ENCODE measurements at places on chromosomes 12 and 14.
A peak's percentile ranks its signal among the peaks of the same experiment; 100 is the strongest.

DNA sequence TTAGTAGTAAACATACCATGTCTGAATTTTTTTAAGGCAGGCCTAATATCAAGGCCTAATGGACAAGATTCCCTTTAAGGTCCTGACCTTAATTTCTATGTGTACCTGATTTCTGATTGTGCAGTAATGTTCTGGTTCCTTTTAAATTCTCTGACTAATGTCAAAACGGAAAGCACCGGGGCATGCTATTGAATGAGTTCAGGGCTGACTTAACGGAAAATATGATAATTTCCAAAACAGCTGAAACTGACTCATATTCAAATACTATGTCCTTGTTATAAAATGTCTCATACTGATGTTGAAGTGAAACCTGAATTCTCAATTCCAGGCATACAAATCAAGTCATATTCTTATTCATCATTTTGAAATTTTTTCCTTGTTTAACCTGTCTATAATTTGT, 6.7 kb downstream of the TAS2R43 start:
- no peak for DNase-seq

DNA sequence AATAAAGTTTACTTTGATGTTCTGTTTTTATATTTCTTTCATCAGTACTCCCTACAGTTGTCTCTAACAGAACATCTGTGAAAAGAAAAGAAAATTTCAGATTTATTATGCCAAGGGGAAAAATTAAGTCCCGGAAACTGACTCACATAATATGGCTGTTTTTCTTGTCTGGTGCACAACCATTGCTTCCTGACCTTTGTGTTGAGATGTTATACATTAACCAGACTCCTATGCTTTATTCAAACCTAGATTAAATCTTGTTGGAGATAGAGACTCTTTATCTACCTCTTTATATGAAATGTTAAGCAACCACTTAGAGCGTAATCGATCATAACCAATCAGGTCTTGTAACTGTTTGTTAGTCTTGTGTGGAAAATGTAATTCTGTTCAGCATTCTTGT, 37.6 kb upstream of the BICD1 start:
- no peak for DNase-seq

DNA sequence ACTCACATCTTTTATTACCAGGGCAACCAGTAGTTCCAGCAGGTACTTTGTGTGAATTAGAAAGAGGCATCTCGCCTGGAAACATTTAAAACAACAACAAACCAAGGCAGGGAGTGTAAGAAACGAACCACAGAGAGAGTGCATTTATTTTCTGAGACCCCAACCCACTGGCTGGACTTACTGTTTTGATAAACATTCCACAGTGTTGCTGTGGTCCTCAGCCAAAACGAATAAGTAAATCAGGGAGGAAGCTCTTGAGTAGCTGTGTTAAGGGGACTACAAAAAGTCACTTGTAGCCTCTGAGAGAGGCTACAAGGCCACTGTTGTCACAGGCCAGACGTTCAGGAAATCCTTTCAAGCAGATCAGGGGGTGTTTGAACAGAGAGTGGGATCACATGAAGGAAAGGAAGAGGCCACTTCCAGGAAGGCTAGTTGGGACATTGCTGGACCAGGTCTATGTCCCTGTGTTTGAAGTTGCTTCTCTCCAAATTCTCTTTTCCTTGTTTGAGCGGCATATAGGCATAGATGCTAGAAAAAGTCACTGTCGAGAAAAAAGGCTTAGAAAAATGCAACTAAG, 33.8 kb downstream of the DMAC2L start:
- DNase-seq, result no peak

DNA sequence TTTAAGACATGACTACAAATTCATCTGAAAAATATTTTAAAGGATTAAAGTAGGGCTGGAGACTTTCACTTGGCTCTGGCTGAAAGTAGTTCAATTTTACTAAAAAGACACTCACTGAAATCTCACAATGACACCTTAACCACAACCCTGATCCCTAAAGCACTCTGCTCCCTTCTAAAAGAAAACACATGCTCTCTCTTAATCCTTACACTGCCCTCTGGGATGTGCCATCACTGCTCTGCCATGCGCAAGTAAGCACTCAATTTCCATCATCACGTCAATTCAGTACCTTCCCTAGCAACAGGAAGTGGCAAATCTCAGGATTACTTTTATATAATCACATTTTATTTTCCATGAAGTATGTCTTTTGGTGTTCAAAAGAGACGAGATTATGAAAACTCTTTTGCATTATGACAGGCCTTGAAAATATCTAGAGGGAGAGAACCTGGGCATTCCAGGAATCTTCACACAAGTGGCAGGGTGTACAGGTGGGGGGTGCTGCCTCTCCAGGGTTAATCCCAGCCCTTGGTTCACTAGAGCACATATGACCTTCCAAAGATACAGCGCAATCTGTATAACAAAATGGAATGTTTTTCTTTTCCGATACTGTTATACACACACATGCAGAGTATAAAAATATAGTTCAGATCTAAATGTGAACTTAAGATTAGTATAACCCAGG, 7.3 kb downstream of the ATG14 start:
- no peak for DNase-seq

- DNase-seq, result no peak
These were observed 61.9 kb downstream of the SMUG1 start for GRCh38 chr12:54126696-54127537.

DNA sequence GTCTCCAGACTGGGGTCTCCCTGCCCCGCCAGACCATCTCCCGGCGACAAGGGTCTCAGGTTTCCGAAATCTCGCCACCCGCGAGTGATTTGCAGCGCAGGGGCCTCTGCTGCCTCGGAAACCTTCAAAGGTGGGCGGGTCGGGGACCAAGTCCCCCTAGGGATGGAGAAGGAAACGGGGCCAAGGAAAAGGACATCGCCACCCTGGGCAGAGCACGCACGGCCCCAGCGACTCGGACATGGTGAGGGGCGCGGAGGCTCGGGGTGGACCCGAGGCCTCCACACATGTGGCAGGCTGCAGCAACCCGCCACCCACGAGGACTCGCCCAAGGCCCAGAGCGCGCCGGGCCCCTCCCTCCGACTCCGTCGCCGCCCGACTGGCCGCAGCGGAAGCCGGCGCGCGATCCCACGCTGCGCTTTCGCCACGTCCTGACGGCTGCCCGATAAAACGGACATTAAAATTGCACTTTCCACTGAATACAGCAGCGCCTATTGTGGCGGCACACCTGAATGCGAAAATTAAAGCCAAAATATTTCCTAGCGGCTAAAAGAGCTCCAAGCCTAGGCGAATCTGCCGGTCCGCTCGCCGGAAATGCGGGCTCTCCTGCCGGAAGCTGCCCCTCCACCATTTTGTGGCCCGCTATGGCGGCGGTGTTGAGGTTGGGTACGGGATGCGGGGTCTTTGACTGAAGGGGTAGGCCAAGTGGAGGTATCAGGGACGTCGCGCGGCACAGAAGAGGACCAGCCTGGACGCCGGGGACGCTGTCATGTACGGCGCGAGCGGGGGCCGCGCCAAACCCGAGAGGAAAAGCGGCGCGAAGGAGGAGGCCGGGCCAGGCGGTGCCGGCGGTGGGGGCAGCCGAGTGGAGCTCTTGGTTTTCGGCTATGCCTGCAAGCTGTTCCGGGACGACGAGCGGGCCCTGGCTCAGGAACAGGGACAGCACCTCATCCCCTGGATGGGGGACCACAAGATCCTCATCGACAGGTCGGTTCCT, at the start of gene SFSWAP:
Gene SFSWAP (plus strand): TSS at position 627 of the 994 bp plus-strand sequence. CDS start 140 bp downstream, at position 767.
- peak; percentile 62 for DNase-seq

GRCh38 chr12:13209436-13210235, 13.1 kb downstream of the EMP1 start:
- DNase-seq, result no peak

GRCh38 chr12:12508612-12509011, 54.1 kb downstream of the DUSP16 start:
- DNase-seq, result no peak

DNA sequence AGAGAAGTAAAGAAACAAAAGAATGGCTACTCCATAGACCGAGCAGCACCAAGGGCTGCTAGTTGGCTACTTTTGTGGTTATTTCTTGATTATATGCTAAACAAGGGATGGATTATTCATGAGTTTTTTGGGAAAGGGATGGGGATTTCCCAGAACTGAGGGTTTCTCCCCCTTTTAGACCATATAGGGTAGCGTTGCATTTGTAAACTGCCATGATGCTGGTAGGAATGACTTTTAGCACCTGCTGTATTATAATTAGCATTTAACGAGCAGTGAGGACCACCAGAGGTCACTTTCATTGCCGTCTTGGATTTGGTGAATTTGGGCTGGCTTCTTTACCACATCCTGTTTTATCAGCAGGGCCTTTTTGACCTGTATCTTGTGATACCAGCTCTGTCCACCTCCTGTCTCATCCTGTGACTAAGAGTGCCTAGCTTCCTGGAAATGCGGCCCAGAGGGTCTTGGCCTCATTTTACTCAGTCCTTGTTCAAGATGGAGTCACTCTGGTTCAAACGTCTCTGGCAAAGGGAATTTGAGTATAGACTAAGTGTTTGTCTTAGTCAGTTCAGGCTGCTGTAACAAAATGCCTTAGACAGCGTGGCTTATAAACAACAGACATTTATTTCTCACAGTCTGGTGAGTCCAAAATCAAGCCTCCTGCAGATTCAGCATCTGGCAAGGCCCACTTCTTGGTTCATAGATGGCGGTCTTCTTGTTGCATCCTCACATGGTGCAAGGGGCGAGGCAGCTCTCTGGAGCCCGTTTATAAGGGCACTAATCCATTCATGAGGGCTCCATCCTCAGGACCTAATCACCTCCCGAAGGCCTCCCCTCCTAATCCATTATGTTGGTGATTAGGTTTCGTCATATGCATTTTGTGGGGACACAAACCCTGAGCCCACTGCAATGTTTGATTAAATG, 348.3 kb upstream of the SFSWAP start:
- no peak for DNase-seq

DNA sequence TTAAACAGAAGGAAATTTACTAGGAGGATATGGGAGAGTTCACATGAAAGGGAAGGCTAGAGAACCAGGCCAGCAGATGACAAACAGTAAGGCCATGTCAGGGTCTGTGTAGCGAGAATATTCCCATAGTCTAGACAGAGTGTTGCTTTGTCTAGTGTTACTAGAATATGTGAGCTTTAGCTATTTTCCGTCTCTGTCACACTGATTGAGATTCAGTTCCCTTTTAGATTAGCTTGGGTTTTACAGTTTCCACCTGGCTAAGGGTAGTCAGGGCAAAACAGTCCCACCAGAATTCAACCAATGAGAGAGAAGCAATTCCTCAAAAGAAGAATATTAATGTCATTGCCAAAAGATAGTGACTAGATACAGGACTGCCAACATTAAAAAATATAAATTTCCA, 82.8 kb upstream of the MDM1 start:
- DNase-seq, result no peak

GRCh38 chr14:50344876-50345563, 32.9 kb downstream of the DMAC2L start:
- DNase-seq, result no peak

- DNase-seq, result no peak
These were observed 284.3 kb downstream of the RAD51B start for GRCh38 chr14:68103853-68104252.

GRCh38 chr14:92884410-92884809, 38.5 kb upstream of the CHGA start:
- DNase-seq, result no peak

DNA sequence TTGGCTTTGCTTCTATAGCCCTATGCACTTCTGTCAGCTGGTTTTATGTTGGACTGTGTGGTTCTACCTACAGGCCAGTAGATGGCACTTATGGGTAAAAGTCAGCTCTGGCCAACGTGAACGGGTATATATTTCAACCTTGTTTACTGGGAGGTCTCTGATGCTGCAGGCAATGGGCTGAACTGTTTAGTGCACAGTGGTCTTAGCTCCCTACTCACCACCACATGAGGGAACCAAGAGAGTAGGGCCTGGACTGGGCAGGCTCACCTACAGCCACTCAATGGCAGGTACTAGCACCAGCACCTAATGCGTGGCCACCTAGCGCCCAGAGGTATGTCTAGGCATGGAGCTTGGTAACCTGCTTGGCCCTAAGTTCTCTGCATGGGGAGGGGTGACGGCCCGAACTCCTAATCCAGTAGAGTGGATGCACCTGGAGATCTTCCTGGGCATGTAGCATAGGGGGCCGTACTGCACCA, 481.8 kb downstream of the TMEM117 start:
- no peak for DNase-seq

Data from stimulated activated CD8-positive, alpha-beta memory T cell treated with anti-CD3 and anti-CD28 coated beads, Interleukin-15, amount 100 ng/mL, for 24 hours (primary cell).